ENCODE measurements at places on chromosomes 13 and 19. TPM values are rescaled to one million over a fixed set of nuclear protein-coding genes. Genes with fewer than 3 reads are reported as not detected.

KLF1 gene
- not detected for total RNA-seq

PVR gene
- total RNA-seq, result 3.5 TPM

SULT2A1 gene
- not detected for total RNA-seq

FOSB gene
- 68.7 TPM for total RNA-seq

DNA sequence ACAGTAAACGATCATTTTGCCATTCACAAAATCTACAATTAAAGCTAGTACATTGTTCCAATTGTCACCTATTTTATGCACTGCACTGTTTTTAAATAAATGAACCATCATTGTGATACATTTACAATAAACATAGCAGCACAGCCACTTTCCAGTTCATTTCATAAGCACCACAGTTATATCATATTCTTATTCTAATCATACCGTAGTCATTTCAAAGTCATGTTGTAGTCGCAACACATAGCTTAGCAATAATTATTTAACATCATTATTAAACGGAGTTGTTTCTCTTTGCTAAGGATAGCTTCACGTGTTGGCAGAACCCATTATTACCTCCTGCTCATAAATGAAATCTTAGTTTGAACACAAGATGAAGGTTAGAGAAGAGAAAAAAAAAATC is 2.2 kb upstream of the PCDH9 start:
- no peak overlapping the region for H3K4me3 ChIP-seq
- no peak for DNase-seq
- H3K27me3 ChIP-seq, result peaks cover 38% of the 10 kb centered on the region
- H3K4me1 ChIP-seq, result peaks cover 6% of the 10 kb centered on the region
- no peaks in the 10 kb centered on the region for H3K36me3 ChIP-seq
- H3K27ac ChIP-seq, result no peak overlapping the region

GRCh38 chr19:5192568-5192967 is 148.0 kb downstream of the PTPRS start:
- DNase-seq, result no peak
- peaks cover 8% of the 10 kb centered on the region for H3K27me3 ChIP-seq
- no peak overlapping the region for H3K4me3 ChIP-seq
- H3K4me1 ChIP-seq, result no peaks in the 10 kb centered on the region
- H3K27ac ChIP-seq, result no peak overlapping the region
- H3K36me3 ChIP-seq, result no peaks in the 10 kb centered on the region

DNA sequence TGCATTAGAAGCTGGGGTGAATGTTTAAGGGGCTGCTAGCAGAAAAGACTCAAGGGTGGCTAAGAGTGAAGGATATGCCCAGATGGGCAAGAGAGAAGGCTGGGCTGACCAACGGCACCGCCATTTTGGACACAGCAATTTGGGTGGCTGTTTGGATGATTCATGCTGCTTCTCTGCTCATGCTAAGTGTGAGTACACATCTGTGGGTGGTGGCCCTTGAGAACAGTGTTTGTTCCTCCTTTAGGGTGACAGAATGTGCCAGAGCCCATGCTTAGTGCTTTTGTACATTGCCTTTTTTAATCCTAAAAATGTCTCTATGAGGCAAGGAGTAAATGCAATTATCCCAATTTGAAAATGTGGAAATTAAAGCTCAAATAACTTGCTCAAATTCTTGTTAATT is 9.8 kb downstream of the CBY2 start:
- H3K36me3 ChIP-seq, result no peaks in the 10 kb centered on the region
- no peak overlapping the region for H3K27ac ChIP-seq
- H3K4me3 ChIP-seq, result no peak overlapping the region
- no peaks in the 10 kb centered on the region for H3K4me1 ChIP-seq
- DNase-seq, result no peak

GRCh38 chr13:61094865-61095264 is 320.8 kb downstream of the PCDH20 start:
- H3K27me3 ChIP-seq, result peaks cover 1% of the 10 kb centered on the region
- no peak for DNase-seq
- no peak overlapping the region for H3K4me3 ChIP-seq
- H3K27ac ChIP-seq, result no peak overlapping the region

GRCh38 chr13:51838240-51838846 is 6.6 kb downstream of the TMEM272 start:
- no peak overlapping the region for H3K4me3 ChIP-seq
- H3K4me1 ChIP-seq, result peaks cover 29% of the 10 kb centered on the region
- DNase-seq, result no peak
- H3K27ac ChIP-seq, result no peak overlapping the region
- peaks cover 4% of the 10 kb centered on the region for H3K27me3 ChIP-seq
- H3K36me3 ChIP-seq, result no peaks in the 10 kb centered on the region

Data from activated naive CD8-positive, alpha-beta T cell treated with anti-CD3 and anti-CD28 coated beads, Interleukin-2, amount 10 ng/mL, durations not matched to agents 7 days and 5 days (primary cell).